ENCODE measurements at places on chromosomes 4 and X. TPM values are rescaled to one million over a fixed set of nuclear protein-coding genes. Genes with fewer than 3 reads are reported as not detected.

GRCh38 chrX:108028854-108029253 lies 16.0 kb upstream of the VSIG1 start:
- H3K36me3 ChIP-seq, result no peaks in the 10 kb centered on the region
- H3K27ac ChIP-seq, result no peak overlapping the region

DNA sequence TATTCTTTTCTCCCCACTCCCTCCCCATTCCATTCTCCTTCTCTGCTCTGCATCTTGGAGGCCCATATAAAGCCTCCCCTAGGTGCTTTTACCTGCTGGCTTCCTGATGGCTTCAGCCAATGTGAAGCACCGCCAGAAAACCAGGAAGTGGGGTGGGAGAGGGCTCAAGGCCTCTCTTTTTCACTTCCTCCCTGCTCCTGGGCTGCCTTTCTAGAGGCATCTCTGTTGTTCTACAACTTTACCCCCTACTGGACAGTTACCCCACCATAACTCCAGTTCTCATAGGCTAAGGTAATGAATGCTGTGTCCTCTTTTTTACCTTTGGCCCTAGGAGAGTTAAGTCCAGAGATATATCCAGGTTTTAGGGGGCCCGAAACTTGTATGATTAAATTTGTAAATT lies 62.4 kb upstream of the PPARGC1A start:
- no peak overlapping the region for H3K27ac ChIP-seq
- no peaks in the 10 kb centered on the region for H3K36me3 ChIP-seq
- no peak for DNase-seq
- H3K4me1 ChIP-seq, result no peaks in the 10 kb centered on the region
- H3K27me3 ChIP-seq, result no peaks in the 10 kb centered on the region
- no peak overlapping the region for H3K4me3 ChIP-seq

DNA sequence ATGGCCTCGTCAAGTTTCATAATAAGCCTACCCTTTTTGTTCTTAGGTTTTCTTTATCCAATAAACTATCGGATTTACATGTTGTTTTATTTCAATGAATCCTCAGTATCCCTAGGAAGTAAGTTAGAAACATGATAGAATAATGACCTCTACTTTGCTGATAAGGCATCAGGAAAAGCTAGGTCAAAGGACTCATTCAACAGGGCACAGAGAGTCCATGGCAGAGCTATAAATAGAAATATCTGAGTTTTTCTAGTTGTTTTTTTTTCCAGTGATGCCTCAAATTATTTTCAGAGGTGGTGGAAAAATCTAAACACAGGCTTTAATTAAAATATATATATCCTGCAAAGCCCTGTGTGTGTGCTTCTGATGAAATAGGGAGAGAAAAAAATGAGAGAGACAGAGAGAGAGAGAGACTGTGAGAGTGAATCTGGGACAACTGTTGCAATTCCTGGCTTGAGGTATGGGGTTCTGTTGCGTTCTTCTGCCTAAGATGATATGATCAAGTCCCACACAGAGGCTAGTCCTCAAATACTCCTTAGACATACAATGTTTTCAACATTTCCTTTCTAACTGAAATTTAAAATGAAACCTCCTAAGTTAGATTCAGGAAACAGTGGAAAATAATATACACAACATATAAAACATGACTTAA lies 139.9 kb downstream of the HDX start:
- H3K27ac ChIP-seq, result no peak overlapping the region
- no peak for DNase-seq
- no peak overlapping the region for H3K4me3 ChIP-seq
- H3K27me3 ChIP-seq, result no peaks in the 10 kb centered on the region
- no peaks in the 10 kb centered on the region for H3K4me1 ChIP-seq

TMPRSS11F gene
- polyA plus RNA-seq, result 1.4 TPM
